Naive thymus-derived CD8-positive, alpha-beta T cell (primary cell): ENCODE measurements at places on chromosomes 1 and 21.

DNA sequence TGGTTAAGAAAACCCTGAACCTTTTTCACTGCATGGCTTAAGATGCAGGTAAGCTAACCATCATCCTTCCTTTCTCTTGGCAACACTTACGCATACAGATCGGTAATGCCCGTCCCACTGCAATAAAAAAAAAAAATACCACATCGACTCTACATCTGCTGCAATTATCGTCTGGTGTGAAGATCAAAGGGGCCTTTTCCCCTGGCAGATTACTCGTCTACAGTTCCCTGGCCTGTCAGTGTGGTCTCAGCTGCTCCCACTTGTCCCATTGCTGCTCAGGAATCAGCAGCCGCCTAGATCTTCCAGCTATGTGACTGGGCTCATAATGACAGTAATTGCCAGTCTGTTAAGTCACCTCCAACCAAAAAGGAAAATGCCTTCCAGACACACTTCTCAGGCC lies 133.1 kb downstream of the SETD4 start:
- DNase-seq, result no peak

DNA sequence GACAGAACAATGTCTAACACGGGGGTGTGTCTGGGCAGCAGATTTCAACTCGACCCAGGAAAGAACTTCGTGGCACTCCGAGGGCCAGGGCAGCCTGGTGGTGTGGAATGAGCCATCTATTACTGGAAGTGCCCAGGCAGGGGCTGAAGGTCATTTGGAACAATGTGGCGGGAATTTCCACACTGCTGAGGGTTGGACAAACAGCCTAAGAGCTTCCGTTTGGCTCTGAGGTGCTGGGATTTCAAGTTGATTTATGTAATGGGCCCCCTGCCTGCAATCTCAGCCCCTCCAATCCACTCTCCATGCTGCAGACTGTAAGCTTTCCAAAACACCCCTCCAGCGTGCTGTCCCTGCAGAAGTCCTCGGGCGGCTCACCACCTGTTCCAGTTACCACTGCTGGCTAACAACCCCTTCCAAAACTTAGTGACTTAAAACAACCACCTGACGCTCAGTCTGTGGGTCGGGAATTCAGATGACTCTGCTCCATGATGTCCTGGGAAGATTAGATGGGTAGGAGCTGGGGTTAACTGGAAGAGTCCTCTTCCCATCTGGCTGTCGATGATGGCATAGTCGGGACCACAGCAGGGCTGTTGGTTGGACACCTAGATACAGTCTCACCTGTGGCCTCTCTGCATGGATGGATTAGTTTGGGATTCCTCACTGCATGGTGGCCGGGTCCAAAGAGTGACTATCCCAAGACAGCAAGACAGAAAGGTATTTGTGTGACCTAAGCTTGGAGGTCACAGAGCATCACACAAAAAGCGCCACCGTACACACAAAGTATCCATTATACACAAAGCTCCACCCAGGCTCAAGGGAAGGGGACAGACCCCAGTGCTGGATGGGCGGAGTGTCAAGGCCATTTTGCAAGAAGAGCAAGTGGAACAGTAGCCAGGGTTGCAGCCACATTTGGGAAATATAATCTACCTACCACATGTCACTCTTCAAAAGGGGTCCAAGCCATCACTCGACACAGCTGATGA lies 89.7 kb upstream of the IFFO2 start:
- DNase-seq, result no peak

- no peak for DNase-seq
These were observed 1.8 kb upstream of the KCNJ15 start for GRCh38 chr21:38254970-38255369.

GRCh38 chr1:26861286-26861701 lies 1.7 kb upstream of the SFN start:
- DNase-seq, result no peak
